ENCODE measurements at places on chromosomes 12 and 14.

GRCh38 chr12:106223485-106224354, 24.1 kb downstream of the CKAP4 start:
- DNase-seq: peak; percentile 46

DNA sequence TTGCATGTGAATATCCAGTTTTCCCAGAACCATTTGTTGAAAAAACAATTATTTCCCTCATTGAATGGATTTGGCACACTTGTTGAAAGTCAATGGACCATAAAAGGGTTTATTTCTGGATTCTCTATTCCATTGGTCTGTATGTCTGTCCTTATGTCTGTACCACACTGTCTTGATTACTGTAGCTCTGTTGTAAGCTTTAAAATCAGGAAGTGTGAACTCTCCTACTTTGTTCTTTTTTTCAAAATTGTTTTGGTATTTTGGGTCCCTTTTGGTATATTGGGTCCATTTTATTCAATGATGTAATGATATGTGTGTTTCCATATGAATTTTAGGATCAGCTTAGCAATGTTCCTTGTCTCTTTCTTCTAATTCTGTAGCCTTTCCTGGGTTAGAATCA, 64.8 kb downstream of the PPP2R5C start:
- DNase-seq: no peak

- no peak for DNase-seq
Measured at GRCh38 chr14:67736771-67737170, 35.1 kb downstream of the RDH12 start.

DNA sequence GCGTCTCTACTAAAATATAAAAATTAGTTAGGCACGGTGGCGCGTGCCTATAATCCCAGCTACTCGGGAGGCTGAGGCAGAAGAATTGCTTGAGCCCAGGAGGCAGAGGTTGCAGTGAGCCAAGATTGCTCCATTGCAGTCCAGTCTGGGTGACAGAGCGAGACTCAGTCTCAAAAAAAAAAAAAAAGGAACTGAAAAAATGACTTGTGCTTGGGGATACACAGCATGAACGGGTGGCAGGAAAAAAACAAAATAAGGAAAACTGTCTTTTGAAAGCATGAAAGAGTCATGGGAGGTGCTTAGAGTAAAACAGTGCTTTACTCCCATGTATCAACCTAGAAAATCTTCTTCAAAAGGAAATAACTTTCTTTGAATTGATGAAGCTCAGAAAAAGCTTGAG, 80.8 kb downstream of the TMTC1 start:
- no peak for DNase-seq

DNA sequence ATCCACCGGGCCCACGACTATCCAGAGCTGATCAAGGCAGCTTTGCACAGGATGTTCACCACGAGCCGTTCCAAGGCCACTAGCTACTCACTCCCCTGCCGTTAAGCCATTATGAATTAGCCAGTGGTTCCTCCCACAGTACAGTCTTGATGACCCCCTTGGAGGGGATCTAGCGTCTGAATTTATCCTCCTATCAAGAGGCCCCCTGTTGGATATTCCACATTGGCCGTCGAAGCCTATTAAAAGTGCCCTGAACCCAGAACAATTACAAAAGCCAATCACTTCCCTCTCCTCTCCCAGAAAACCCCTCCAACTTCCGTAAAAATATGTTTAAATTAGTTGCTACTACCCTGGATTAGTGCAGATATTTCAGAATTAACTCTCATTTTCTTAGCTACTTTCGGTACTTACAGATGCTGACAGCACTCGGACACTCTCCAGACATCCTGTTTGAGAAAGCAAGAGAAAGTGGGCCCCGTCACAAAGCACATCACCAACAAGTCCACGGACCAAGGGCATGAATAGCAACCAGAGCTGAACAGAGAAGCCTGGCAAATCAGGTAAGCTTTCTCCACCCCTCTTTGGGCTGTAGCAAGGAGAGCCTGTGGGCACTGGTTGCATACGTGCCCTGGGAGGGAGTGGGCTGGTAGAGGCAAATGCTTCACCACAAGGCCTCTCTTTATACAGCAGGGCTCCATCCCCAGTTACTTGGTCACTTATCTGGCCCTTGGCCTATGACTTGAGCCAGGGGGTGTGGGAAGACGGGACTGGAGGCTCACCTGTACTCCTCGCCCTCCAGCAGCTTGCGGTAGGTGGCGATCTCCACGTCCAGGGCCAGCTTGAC, 5.3 kb downstream of the KRT3 start:
- DNase-seq: no peak

DNA sequence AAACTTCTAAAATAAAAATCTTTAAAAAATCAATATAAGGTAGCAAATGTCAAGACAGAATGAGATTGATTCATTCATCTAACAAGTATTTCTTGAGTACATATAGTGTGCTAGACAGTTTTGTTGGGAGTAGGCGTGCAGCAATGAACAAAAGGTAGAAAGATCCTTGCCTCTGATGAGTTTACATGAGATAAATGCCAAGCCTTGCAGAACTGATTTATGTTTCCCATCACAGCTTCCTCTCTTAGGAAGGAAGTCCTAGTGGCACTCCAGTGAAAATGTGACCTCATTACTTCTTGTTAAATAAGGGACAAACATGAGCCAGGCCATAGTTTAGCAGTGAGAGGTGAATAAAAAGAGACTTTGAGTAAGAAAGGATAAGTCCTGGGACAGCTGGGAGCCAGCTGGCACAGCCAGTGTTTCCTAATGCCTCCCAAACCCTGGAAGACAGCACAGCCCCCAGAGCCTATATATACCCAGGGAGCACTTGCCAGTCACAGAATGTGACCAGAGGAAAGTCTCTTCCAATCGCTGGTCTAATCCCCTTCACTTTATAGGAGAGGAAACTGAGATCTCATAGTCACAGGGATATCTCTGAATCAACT, 4.7 kb upstream of the COCH start:
- no peak for DNase-seq

GRCh38 chr12:80632835-80633234, 74.6 kb upstream of the MYF6 start:
- DNase-seq: no peak

DNA sequence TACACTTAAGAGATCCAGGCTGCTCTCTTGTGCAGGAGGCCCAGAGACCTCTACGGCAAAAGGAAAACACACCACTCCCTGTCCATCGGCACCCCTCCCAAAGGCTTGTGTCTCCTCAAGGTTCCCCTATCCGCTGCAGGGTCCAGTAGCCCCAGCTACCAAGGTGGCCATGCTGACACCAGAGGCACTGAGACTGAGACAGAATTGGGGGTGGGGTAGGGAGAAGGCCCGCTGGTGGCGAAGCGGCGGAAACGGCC, 590 bp downstream of the DDIT3 start:
- no peak for DNase-seq
